8988T (cell line): ENCODE measurements at places on chromosomes 5 and 9.

DNA sequence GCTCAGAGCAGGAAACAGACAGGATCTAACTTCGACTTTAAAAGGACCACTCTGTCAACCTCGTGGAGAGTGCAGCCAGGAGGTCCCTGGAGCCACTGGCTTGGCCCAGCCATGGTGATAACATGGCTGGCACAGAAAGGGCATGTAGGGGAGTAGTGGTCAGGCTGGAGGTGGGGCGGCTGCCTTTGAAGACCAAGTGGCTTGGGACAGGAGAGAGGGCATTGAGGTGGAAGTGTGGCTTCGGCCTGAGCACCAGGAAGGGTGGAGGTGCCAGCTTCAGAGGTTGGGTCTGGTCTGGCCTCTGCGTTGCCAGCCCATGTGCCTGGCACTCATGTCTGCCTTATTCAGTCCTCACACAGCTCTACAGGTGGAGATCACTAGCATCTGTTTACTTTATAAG is 270.0 kb downstream of the NSG2 start:
- DNase-seq = no peak

DNA sequence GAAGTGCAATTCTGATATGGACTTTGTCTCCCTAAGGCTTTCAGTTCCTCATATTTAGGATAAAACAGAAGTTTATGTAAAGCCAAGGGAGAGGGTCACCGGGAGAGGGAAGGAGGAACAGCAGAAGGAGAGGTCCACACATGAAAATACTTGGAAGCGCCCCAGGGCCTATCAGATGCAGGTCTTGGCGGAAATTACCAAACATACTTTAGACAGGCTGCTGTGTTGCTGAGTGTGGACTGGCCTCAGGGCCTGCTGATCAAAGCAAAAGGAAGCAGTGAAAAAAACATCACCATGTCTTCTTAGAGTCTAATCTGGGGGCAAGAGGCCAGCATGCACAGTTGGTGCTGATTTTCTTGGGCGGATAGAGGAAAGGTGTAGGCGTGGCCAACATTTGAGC is 14.1 kb upstream of the NTRK2 start:
- DNase-seq = no peak

GRCh38 chr5:180323941-180324600 is 29.1 kb downstream of the GFPT2 start:
- DNase-seq = no peak

- DNase-seq = peak; percentile 65
Observed at GRCh38 chr5:150122158-150122510, 33.5 kb downstream of the PDGFRB start.

DNA sequence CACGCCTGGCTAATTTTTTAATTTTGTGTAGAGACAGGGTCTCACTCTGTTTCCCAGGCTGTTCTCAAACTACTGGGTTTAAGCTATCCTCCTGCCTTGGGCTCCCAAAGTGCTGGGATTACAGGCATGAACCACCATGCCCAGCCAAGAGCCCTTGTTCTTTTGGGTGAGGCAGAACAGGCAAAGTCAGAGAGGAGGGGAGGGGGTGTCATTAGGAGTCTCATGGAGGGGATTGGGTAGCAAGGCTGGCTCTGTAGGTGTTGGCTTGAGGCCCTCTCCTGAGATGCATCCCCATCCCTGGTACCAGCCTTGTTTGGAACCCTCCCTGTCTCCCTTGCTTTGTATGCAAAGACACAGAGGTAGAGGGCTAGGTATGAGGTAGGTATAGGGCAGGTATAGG is 24.1 kb downstream of the GSN start:
- DNase-seq = no peak

DNA sequence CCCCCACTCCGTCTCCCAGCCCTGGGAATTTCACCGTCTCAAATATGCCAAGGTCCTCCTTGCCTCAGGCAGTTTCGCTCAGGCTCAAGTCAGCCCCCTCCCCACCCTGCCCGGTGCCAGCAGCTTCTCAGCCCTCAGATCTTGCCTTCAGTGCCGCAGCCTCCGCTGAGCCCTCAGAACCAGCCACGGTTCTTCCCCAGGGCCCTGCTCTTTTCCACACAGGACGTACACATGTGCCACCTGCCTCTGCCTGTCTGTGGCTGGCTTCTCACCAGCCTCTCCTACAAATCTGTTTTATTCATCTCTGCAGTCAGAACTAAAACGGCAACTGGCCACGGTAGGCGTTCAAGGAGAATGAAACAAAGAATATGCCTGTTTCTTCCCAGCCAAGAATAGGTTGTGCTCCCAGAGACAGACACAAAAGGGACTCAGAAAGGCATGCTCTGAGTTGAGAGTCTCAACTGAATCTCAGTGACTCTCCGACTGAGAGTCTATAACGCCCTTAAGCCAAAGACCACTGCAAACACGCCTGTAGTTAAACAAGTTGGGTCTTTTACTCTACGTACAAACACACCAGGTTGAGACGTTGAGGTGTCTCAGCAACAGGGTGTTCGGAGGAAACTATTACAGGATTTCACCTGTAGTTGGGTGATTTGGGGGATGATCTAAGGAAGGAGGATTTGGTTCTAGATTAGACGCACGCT is 10.6 kb upstream of the GRIN1 start:
- DNase-seq = peak; percentile 19

- no peak for DNase-seq
Observed at GRCh38 chr5:105872569-105873270, 1798.0 kb downstream of the EFNA5 start.

DNA sequence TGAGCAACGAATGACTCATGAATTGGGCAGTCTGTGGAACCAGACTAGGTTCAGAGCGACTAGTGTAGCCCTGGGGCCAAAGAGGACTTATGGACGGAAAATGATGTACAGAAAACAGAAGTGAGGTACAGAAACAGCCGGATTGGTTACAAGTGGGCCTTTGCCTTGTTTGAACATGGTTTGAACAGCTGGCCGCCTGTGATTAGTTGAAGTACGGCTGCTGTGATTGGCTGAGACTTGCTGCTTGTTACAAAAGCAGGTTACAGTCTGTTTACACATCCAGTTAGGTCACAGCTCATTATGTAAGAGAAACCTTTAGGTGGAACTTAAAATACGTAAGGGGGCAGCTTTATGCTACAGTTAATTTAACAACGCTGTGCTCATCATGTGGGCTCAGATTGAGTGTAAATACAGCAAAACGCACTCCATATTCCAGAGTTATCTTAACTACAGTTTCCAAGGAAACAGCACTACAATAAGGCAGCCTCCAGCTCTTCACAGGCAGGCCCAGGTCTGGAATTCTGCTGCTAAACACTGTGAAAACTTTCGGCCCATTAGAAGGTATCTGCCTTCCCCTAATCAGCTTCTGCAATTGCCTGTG is 6.5 kb downstream of the AMACR start:
- no peak for DNase-seq

GRCh38 chr5:110086658-110087388 is 397.1 kb downstream of the MAN2A1 start:
- DNase-seq = no peak

GRCh38 chr9:120107138-120107537 is 472.8 kb downstream of the CDK5RAP2 start:
- DNase-seq = no peak

- DNase-seq = no peak
Observed at GRCh38 chr5:72540759-72541438, 33.7 kb upstream of the ZNF366 start.

DNA sequence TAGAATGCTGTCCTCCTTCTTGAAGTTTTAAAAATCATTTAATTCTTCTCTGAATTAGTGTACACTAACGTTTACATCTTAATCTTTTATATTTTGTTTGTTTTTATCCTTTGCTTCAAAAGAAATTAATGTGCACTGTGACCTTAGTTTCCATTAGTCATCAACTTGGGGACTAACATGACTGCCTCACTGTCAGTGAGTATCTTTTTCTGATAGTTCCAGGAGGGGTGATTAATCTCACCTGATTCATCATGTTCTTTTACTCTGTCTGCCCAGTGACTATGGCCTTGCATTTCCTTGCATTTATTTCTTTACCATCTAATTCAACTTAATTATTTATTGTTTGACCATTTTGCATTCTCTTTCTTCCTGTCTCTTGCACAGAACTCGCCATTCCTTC is 33.4 kb upstream of the NR3C1 start:
- DNase-seq = no peak

GRCh38 chr9:78399153-78399552 is 102.2 kb downstream of the PSAT1 start:
- DNase-seq = no peak

DNA sequence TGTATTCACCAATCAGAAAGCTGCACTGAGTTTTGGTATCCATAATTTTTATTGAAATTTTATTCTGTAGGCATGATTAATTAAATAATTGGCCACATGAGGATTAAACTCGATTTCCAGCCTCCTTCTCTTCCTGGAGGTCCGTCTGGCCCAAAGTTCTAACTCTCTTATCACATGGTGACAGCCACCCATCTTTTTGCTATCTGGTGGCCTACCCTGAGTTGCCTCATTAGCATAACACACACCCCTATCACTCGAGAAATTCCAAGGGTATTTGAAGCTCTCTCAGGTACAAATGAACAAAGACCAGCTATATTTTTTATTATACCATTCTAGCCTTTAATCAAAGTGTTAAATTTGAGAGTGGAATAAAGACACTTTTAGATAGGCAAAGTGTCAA is 57.7 kb downstream of the APC start:
- no peak for DNase-seq

DNA sequence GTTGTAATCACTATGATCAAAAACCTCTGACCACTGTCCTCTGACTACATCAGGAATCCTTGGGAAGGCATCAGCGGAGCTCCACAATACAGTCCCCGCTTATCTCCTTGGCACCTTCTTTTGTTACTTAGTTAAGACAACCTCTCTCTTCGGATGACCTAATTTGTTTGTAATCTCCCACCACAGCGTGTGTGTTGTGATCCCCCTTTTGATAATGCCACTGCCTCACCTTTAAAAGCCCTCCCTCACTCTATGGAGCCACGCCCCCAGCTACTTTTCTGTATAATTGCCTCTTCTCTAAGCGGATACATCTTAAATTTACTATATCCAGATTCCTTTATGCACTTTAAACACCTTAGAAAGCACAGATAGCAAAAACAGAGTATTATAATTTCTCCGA is 35.9 kb downstream of the OR2Y1 start:
- no peak for DNase-seq

DNA sequence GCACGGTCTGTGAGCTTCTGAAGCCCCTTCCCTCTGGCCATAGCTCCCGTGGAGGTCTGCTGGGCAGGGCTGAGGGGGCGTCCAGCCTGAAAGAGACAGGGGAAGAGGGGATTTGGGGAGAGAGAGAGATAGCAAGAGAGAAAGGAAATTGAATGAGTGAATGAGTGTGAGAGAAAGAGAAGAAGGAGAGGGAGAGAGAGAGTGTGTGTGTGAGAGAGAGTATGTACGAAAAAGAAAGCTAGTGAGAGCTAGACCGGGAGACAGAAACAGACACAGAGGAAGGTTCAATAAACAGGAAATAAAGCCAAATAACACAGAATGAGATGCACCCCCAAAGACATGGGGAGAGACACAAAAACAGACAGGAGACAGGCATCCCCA is 37.4 kb downstream of the PAX5 start:
- no peak for DNase-seq

DNA sequence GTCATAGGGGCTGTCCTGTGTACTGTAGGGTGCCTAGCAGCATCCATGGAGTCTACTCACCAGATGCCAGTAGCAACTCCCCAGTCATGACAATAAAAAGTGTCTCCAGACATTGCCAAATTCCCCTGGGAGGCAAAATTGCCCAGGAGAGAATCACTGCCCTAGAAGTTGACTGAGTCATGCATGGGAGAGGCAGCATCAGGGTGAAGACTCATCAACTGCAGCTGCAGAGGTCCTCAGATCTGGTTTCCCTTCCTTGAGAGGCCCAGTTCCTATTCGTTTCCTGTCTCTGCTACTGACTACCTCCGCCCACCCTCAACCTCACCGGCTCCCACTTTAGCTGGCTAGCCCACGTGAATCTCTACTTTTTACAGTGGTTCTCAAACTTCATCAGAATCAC is 88.6 kb upstream of the AGXT2 start:
- DNase-seq = no peak

DNA sequence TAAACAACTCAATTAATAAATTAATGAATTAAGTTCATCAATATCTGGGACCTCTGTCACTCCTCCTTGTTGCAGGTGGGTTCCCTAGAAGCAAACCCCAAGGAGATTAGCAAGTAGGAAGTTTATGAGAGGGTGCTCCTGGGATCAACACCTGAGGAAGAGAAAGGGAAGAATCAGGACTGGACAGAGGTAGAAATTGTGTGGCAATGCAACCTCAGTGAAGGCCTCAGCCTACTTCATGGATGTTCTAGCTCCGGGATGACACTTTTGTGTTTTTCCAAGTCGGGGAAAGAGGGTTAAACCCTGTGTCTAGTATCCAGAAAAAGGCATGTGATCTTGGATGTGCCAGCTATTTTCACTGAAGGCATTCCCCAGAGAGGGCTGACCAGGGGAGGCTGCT is 23.2 kb downstream of the MAMDC2 start:
- DNase-seq = no peak

GRCh38 chr5:109307456-109307855 is 102.3 kb downstream of the PJA2 start:
- no peak for DNase-seq

- DNase-seq = no peak
Observed at GRCh38 chr5:176725521-176726280, 78.4 kb downstream of the TSPAN17 start.

- DNase-seq = no peak
Observed at GRCh38 chr5:126271141-126271540, 152.1 kb upstream of the GRAMD2B start.

DNA sequence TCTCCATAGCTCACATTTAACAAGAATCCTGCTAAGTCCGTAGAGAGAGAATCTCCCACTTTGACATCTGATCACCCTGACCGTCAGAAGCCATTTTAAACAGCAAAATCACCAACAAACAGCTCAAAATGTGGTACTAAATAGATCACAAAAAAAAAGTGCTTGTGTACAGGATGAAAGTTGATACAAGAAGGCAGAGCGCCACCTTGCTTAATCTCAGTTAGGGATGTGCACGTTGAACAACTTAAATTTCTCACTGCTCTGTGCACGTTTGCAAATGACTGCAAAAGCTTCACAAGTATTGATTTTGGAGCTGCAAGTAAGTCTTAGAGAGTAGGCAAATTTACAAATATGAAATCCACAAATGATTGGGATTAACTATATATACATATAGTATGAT is 63.1 kb upstream of the NREP start:
- DNase-seq = no peak

GRCh38 chr5:39159811-39160490 is 59.4 kb downstream of the FYB1 start:
- no peak for DNase-seq

DNA sequence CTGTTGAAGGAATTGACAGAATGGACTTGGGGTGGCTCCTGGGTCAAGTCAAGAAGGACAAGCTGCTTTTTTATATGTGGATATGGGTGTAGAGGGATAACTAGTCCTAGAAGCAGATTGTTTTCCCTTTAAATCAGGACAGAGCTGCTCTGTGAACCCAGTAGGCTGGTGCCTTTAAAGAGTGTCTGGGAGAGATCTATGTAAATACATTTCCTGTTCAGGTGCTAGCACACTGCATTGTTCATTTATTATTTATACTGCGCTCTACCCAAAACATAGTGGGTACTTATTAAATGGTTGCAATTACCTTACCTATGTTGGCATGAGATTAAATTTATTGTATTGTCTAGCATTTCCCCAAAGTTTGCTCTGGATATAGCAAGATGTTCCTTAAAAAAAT is 86.6 kb upstream of the EQTN start:
- DNase-seq = no peak

GRCh38 chr9:14451949-14452348 is 138.0 kb upstream of the NFIB start:
- DNase-seq = no peak

- no peak for DNase-seq
Observed at GRCh38 chr5:40681363-40682153, 1.8 kb downstream of the PTGER4 start.

- DNase-seq = no peak
Observed at GRCh38 chr9:18122171-18122570, 351.8 kb upstream of the ADAMTSL1 start.

- DNase-seq = no peak
Observed at GRCh38 chr9:36007316-36007708, 29.4 kb upstream of the RECK start.
